ENCODE measurements at places on chromosomes 1 and 21. TPM values are rescaled to one million over a fixed set of nuclear protein-coding genes. Genes with fewer than 3 reads are reported as not detected.
A peak's percentile ranks its signal among the peaks of the same experiment; 100 is the strongest.

LCE1C gene
- not detected for total RNA-seq

GRCh38 chr1:94855307-94855700 is 35.1 kb downstream of the SLC44A3 start:
- no peak for DNase-seq

GRCh38 chr1:1928231-1929101 is 9.4 kb upstream of the TMEM52 start:
- DNase-seq: no peak

- no peak for DNase-seq
Observed at GRCh38 chr1:81226603-81226928, 574.2 kb upstream of the ADGRL2 start.

PGLYRP4 gene
- total RNA-seq: not detected

ZYG11A gene
- total RNA-seq: 0.65 TPM

DENND2D gene
- not detected for total RNA-seq

DNA sequence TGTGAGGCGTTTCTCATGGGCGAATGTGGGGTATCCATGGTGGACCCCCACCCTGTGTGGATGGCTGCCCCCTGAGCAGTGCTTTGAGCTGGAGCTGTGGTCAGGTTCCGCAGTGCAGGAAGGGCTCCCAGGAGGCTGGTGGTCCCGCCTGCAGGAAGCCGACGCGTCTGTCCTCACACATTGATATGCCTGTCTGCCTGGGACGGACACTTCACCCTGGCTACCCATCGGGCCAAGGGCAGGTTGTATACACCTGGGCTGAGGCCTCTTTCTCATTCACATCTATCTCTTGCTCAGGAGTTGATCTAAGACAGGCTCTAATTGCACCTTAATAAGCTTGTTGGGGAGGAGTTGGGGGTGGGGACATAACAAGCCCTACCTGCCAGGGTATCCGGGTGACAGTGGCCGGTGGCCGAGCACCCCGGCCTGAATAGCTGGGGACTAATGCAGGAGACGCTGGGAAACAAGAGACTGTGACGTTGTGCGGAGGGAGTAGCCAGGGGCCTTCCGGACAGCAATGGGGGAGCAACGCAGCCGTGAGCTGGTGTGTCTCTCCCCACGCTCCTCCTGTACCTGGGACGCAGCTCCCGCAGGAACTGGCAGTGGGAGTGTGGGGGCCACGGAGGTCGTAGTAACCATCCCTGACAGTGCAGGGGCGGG is 21.7 kb downstream of the PDXK start:
- DNase-seq: peak; percentile 73

GRCh38 chr1:196685506-196685905 is 33.7 kb downstream of the CFH start:
- DNase-seq: no peak

DNA sequence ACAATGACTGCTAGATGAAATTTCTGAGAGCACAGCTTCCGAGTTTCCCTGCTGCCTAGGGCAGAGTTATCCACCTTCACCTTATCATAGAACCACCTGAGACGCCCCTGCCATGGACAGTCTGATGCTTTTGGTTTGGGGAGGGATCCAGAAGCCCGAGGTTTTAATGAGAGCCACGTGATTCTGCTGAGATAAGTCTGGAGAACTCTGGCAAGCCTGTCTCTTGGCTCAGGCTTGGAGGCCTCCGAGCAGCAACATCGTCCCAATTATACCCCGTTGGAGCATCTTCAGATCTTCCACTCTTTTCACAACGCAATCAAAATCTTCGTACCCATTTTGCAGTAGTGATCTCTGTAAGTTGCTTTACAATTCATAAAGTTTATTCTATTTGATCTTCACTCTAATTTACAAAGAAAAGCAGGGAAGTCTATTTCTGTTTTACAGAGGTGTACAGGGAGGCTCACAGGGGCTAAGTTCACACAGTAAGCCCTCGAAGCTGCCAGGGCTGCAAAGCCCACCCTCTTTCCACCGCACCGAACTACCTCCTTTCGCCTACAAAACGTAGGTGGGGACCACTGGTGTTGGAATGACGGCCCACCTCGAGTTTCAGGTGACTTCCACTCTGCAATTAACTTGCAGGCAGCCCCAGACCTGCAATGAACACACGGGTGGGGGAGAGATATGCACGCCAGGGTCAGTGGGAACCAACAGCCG is 513 bp upstream of the HHAT start:
- no peak for DNase-seq

SPRR1A gene
- total RNA-seq: not detected

DNA sequence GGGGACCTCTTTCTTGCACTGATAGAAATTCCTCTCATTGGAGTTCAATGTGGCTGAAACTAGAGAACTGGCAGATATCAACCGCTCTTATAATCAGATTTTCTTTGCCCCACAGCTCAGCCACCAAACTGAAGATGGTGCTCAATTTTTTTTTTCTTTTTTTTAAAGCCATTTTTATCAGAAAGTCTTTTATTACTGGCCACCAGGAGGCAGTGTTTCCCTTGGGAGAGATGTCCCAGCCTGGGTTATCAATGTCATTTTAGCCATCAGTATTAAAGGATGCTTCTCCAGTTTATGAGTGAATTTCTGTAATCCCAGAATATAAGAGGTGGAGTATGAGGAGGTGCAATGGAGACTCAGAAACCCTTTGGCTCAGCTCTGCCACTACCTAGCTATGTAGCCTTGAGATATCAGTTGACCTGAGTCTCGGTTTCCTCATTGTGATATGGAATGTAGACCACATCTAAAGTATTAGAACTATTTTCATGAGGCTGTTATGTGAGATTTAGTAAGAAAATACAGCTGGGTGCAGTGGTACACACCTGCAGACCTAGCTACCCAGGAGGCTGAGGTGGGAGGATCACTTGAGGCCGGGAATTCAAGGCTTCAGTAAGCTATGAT is 27.6 kb downstream of the CD244 start:
- DNase-seq: peak; percentile 68

FOXD2 gene
- total RNA-seq: 0.32 TPM

CCDC27 gene
- total RNA-seq: not detected

DIRAS3 gene
- total RNA-seq: 1.3 TPM

DNA sequence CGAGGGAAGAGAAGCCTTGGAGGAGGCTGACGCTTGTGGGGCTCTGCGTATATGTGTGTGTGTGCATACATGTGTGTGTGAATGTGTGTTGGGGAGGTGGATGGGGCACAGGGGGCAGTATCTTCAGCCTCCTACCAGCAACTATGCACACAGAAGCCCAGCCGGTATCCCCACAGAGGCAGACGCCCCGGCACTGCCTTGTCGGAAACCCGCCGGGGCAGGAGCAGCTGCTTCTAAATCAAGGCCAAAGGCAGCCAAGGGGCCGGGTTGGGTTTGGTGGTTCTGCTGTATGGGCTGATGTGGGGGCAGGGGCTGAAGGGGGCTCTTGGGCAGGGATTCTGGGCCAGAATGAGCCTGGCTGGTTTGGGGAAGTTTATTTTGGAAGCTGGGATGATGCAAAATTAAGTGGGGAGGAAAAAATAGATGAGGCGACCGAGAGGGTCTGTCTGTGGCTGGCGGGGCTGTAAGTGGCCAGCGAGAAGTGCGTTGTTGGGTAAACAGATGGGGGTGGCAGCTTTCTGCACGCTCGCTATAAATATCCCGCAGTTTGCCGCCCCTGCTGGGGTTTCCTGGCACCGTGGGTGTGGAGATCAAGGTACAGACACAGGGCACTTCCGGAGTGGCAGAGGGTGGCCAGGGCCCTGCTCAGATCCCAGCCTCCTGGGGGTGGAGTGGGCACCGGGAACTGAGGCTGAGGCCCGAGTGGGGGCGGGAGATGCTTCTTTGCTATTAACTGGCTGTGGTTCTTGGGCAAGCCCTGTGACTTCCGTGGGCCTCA is 11.0 kb upstream of the WNT4 start:
- no peak for DNase-seq

- no peak for DNase-seq
Observed at GRCh38 chr1:172585348-172585747, 52.4 kb downstream of the SUCO start.

GRCh38 chr1:93758842-93759515 is 77.3 kb upstream of the BCAR3 start:
- no peak for DNase-seq

- DNase-seq: no peak
Observed at GRCh38 chr1:32816676-32817158, 441 bp downstream of the YARS1 start.

GRCh38 chr1:9629445-9630201 is 21.9 kb upstream of the PIK3CD start:
- no peak for DNase-seq

DNA sequence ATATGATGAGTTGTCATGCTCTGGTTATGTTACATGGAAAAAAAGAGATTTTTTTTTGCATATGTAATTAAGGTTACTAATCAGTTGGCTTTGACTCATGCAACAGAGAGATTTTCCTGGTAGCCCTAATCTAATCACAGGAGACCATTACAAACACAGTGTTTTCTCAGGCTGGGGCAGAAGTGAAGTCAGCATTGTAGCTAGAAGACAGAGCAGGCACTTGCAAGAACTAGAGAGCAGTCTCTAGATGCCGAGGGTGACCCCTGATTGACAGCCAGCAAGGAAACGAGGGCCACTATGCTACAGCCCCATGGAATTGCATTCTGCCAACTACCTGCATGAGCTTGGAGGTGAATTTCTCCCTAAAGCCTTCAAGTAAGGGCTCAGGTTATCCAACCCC is 151.3 kb downstream of the RUNX1 start:
- DNase-seq: no peak

DNA sequence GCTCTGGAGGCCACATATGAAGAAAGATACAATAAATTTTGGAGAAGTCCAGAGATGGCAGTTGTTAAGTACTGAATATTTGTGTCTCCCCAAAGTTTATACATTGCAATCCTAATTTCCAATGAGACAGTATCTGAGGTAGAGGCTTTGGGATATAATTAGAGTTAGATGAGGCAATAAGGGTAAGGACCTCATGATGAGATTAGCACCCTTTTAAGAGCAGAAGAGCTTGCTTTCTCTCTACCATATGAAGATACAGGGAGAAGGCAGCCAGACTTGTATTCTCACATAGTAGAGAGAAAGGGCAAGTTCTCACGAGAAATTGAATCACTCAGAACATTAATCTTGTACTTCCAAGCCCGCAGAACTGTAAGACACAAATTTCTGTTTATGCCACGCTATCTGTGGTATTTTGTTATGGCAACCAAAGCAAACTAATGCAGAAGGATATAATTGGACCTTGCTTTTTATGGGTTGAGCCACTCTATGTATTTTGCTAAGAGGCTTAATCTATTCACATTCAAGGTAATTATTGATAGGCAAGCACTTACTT is 430.1 kb downstream of the KCNT2 start:
- no peak for DNase-seq

DNA sequence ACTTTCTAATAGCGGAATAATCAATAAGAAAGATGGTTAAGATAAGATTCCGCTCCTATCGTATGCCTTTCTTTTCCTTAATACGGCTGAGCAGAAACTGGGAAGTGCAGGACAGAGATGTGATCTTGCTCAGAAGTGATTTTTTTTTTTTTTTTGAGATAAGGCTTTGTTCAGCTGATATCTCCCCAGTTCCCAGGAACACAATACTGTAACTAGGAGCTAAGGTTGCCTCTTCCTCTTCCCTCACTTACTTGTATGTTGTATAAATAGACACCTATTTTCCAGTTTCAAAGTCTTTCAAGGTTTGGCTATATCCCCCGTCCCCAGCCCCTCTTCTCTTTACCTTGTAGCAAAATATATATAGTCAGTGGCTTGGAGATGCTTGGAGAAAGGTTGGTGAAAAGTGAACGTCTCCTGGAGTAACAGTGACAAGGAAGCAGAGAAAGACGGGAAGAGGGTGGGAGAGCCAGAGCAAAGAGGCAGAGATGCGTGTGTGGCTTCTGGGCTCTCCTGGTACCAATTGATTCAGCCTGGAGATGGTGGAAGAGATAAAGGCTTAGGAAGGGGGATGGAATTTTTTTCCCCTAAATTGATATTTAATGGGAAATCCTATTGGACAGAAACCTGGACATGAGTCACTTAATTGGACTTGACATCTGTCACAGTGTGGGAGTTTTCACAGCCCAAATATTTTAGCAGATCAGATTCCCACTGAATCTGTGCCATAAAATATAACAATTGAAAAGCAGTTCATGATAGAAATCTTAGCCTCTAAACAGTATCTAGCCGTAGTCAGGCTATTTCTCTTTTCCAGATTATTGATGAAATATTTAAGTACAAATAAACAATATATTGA is at the start of gene NHLH2:
NHLH2 (minus strand) TSS at position 522 of the 856 bp plus-strand sequence. CDS start 2,754 bp downstream, outside the sequence.
- no peak for DNase-seq

COL11A1 gene
- total RNA-seq: 56.6 TPM

- no peak for DNase-seq
Observed at GRCh38 chr1:153232553-153232952, 15.2 kb downstream of the PRR9 start.

DNA sequence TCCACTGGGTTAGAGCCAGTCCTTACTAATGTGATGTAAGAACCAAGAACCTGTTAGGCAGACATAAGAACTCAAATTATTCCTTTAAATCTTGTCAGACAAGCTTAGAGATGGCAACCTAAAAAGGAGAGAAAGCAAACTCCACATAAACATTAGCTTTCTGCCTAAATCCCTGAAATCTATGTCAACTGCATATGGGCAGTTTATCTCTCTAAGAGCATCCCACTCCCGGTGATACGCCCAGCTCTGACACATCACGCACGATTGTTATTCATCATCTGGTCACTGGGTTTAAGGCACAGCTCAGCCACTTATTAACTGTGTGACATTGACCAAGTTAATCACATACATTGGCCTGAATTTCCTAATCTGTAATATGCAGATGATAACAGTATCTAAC is 323.7 kb downstream of the HHIPL2 start:
- no peak for DNase-seq

GRCh38 chr1:66237722-66238479 is 296.1 kb upstream of the SGIP1 start:
- DNase-seq: no peak
